ENCODE measurements at places on chromosomes 4 and X. TPM values are rescaled to one million over a fixed set of nuclear protein-coding genes. Genes with fewer than 3 reads are reported as not detected.

PCDH18 gene
- 0.13 TPM for total RNA-seq

PNMA5 gene
- total RNA-seq, result not detected

TRPC3 gene
- total RNA-seq, result 0.07 TPM

PRPS1 gene
- 29.9 TPM for total RNA-seq

ADH7 gene
- not detected for total RNA-seq

FRMPD4 gene
- total RNA-seq, result under 0.01 TPM

OTUD5 gene
- 34.8 TPM for total RNA-seq

ITM2A gene
- total RNA-seq, result 247 TPM

SPANXB1 gene
- not detected for total RNA-seq

BMPR1B gene
- not detected for total RNA-seq

TMEM150C gene
- 4.7 TPM for total RNA-seq

BTK gene
- total RNA-seq, result not detected

CSAG3 gene
- total RNA-seq, result not detected

ASB9 gene
- total RNA-seq, result 27.0 TPM

GAB1 gene
- total RNA-seq, result 5.5 TPM

ARHGAP4 gene
- total RNA-seq, result 5.2 TPM

P2RY8 gene
- total RNA-seq, result 0.67 TPM

NAP1L2 gene
- 0.34 TPM for total RNA-seq

DCHS2 gene
- not detected for total RNA-seq

ART3 gene
- total RNA-seq, result 0.07 TPM

GPRASP1 gene
- total RNA-seq, result 0.13 TPM

PKD2 gene
- 11.8 TPM for total RNA-seq

SOWAHD gene
- not detected for total RNA-seq

TMEM31 gene
- not detected for total RNA-seq

All from mammary microvascular endothelial cell (primary cell).